DND-41 (cell line): ENCODE measurements at places on chromosomes 4 and X.
A peak's percentile ranks its signal among the peaks of the same experiment; 100 is the strongest.

- no peak overlapping the region for H3K4me3 ChIP-seq
- H3K27me3 ChIP-seq, result peaks cover 18% of the 10 kb centered on the region
- H3K27ac ChIP-seq, result no peak overlapping the region
- no peaks in the 10 kb centered on the region for H3K36me3 ChIP-seq
- no peaks in the 10 kb centered on the region for H3K4me1 ChIP-seq
Observed at GRCh38 chr4:109916027-109916409, 3.3 kb downstream of the EGF start.

DNA sequence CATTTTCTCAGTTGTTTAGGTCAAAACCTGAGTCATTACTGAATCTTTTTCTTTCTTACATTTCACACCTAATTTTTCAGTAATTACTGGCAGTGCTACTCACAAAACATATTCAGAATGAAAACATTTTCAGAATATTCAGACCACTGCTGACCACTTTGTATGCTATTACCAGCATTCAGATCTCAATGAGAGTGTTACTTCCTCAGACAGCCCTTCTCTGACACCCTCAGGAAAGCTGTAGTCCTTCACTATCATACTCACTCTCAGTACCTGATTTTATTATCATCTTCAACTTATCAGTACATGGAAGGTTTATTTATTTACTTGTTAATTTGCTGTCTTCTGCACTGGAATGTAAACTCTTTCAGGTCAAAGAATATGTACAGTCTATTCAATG is 12.3 kb upstream of the ALB start:
- H3K4me1 ChIP-seq, result no peaks in the 10 kb centered on the region
- H3K36me3 ChIP-seq, result no peaks in the 10 kb centered on the region
- DNase-seq, result no peak
- no peak overlapping the region for H3K27ac ChIP-seq

DNA sequence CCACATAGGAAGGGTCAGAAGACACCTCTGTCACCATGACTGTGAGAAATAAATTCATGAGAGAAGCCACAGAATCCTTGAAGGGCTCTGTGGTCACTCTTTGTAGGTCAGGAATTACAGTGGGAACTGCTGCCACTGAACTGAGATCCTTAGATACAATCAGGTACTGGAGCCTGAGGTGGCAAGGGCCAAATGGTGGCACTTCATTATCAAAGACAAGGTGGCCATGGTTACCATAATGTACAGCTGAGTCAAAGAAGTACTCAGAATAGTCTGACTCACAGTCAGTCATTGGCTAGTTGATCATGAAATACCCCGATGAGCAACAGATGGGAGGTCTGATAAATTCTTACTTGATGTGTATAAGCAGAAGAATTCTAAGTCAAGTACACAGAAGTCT is 131.9 kb downstream of the RTL3 start:
- H3K4me3 ChIP-seq, result no peak overlapping the region
- no peak for DNase-seq
- H3K27me3 ChIP-seq, result no peaks in the 10 kb centered on the region
- H3K4me1 ChIP-seq, result peaks cover 7% of the 10 kb centered on the region
- H3K27ac ChIP-seq, result no peak overlapping the region

DNA sequence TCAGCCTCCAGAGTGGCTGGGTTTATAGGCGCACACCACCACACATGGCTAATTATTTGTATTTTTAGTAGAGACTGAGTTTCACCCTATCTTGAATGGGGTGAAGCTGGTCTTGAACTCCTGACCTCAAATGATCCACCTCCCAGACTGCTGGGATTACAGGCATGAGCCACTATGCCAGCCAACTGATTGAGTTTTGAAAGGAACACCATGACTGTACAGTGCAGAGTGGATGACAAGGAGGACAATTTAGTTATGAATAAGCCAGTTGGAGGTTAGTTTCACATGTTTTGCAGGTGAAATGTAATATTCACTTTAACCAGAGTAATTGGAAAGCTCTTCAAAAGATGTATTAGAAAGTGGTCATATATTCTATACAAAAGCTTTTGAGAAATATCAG is 60.8 kb downstream of the PCDH18 start:
- H3K27me3 ChIP-seq, result no peaks in the 10 kb centered on the region
- no peak overlapping the region for H3K4me3 ChIP-seq
- H3K27ac ChIP-seq, result no peak overlapping the region
- no peaks in the 10 kb centered on the region for H3K36me3 ChIP-seq
- DNase-seq, result no peak
- no peaks in the 10 kb centered on the region for H3K4me1 ChIP-seq

DNA sequence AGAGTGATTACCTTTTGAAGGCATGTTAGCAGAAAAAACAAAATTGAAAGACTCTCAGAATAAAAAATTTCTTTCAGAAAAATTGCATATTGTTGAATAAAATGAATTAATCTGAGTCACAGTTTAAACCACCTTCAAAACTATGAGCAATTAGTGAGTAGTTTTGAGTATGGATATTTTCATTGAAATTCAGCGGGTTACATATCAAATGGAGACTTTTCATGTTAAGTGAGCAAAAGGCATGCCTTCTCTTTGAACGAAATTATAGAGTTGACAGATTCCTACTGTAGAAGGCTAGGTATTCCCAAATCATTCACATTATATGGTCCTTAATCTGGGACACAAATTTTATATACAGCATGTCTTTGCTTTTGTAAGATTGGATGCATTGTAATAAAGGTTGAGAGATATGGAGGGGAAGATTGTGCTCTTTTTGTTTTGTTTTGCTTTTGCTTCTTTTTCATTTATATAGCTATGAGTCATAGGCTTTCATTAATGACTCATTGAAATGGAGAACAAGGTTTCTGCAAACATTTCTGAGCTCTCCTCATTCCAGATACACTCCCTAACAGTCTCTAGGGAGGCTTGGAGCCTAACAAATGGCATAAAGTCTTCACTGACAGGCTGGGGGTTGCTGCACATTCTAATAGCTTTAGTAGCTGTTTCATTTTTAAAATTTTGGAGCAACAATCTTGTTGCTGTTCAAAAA is 21.6 kb downstream of the PCDH18 start:
- no peak for DNase-seq
- H3K4me1 ChIP-seq, result no peaks in the 10 kb centered on the region
- H3K27me3 ChIP-seq, result no peaks in the 10 kb centered on the region
- no peak overlapping the region for H3K4me3 ChIP-seq

DNA sequence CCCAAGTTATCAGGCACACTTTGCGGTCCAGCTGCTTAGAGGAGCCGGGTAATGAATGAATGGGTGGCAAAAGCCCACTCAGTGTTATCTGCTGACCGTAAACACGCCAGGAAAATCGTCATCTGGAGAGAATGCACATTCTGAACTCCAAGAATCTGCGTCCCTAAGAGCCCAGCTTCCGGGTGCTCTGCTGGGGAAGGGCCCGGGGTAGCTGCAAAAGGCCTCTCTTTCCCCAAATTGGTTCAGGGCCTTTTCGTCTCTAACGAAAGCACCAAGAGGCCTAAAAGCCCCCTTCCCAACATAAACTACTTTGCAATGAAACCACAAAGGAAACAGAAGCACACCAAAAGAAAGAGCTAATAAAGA is 1.6 kb upstream of the SFRP2 start:
- H3K27me3 ChIP-seq, result no peaks in the 10 kb centered on the region
- no peaks in the 10 kb centered on the region for H3K36me3 ChIP-seq
- H3K4me3 ChIP-seq, result no peak overlapping the region
- no peak for DNase-seq
- no peak overlapping the region for H3K27ac ChIP-seq

- DNase-seq, result peak; percentile 68
- no peaks in the 10 kb centered on the region; the same call in 1 of the 2 replicates for H3K36me3 ChIP-seq
- H3K27ac ChIP-seq, result no peak overlapping the region; the same call in 1 of the 2 replicates
- no peak overlapping the region for H3K4me3 ChIP-seq
Observed at GRCh38 chrX:151393514-151393913, 3.5 kb upstream of the VMA21 start.

DNA sequence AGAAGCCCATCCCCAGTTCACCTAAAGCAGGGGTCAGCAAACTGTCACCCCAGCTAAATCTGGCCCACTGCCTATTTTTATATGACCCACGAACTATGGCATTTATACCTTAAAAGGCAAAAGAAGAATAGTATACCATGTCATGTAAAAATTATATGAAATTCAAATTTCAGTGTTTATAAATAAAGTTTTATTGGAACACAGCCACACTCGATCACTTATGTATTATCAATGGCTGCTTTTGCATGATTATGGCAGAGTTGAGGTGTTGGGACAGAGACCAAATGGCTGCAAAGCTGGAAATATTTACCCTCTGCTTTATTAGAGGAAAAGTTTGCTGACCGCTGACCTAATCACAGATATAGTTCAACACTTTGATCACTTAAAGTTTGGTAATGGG is 59.2 kb upstream of the GATB start:
- H3K4me3 ChIP-seq, result no peak overlapping the region
- no peak overlapping the region for H3K27ac ChIP-seq
- no peaks in the 10 kb centered on the region for H3K4me1 ChIP-seq
- H3K36me3 ChIP-seq, result no peaks in the 10 kb centered on the region
- no peak for DNase-seq
- H3K27me3 ChIP-seq, result no peaks in the 10 kb centered on the region

DNA sequence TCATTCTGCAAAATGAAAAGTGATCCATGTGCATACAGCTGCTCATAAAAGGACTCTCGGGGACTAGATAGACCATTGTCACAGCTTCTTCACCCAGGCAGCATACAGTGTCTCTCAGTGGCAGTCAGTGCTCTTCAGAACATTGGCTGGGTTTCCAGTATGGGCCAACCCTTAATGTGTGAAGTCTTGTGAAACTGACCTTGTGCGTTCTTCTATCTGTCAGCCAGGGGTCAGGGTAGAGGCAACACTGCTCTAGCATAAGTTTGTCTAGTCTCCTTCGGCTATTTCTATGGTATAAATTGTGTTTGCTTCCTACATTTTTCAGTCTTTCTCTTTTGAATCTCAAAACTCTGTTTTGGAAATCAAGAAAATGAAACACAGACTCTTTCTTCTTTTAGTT is 37.0 kb upstream of the SMIM31 start:
- H3K4me1 ChIP-seq, result no peaks in the 10 kb centered on the region
- no peak overlapping the region for H3K27ac ChIP-seq
- DNase-seq, result no peak
- no peak overlapping the region for H3K4me3 ChIP-seq

DNA sequence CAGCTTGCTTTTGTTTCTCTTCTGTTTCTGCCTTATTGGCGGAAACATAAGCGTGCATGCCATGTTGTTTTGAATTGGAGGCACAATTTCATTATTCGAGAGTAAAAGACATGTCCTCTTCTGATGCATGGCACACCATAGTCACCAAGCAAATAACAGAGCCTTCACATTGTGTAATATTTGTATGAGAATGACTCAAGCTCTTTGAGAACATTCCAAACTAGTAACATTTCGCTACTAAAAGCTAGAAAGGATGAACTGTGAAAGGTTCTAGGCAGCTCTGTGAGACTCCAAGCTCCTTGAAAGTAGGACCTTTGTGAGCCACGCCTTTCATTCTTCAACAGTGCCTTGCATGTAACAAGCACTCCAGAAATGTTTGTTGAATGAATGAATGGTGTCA is 9.2 kb upstream of the ANXA3 start:
- H3K27ac ChIP-seq, result no peak overlapping the region
- no peaks in the 10 kb centered on the region for H3K4me1 ChIP-seq
- no peaks in the 10 kb centered on the region for H3K27me3 ChIP-seq
- no peaks in the 10 kb centered on the region for H3K36me3 ChIP-seq

GRCh38 chr4:150038335-150039076 is 39.7 kb upstream of the DCLK2 start:
- no peak for DNase-seq
- no peaks in the 10 kb centered on the region for H3K4me1 ChIP-seq
- H3K4me3 ChIP-seq, result no peak overlapping the region
- H3K27me3 ChIP-seq, result no peaks in the 10 kb centered on the region
- H3K27ac ChIP-seq, result no peak overlapping the region

- no peak overlapping the region for H3K4me3 ChIP-seq
- no peaks in the 10 kb centered on the region for H3K27me3 ChIP-seq
- peaks cover 7% of the 10 kb centered on the region for H3K4me1 ChIP-seq
- no peak overlapping the region for H3K27ac ChIP-seq
- H3K36me3 ChIP-seq, result no peaks in the 10 kb centered on the region
Observed at GRCh38 chrX:112645774-112646173, 34.0 kb downstream of the LHFPL1 start.

DNA sequence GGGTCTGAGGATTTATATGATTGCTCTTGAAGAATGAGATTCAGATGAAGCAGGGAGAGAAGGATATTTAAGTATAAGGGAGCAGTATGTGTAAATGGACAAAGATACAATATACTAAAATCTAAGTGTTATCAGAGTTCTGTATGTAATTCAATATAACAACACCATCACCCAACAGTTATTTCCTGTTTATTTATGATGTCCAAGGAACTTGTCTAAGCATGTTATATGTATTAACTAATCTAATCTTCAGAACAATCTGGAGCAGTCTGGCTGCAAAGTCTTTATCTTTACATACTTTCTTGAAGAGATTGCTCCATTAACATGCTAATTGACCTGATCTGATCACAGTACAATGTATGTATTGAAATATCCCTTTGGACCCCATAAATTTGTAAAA is 203.8 kb upstream of the WDFY3 start:
- no peaks in the 10 kb centered on the region for H3K4me1 ChIP-seq
- no peaks in the 10 kb centered on the region for H3K27me3 ChIP-seq
- H3K4me3 ChIP-seq, result no peak overlapping the region
- DNase-seq, result no peak
- no peaks in the 10 kb centered on the region for H3K36me3 ChIP-seq
- H3K27ac ChIP-seq, result no peak overlapping the region

DNA sequence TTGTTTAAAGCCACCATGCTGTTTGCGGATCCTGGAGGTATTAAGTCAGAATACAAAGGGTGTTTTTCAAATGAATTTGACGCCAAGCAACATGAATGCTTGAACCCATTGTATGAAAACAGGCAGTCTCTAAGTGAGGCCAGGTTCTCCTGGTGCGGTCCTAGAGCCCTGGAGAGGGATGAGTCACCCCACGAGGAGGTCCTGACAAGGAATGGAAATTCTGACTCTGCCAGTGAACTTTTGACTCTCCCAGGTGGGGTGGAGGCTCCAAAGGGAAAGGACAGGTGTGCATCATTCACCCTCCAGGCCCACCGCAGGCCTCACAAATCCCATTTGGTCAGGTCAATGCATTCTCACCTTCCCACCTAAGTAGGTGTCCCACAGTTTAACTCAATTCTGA is 1.5 kb downstream of the TRIM2 start:
- no peak overlapping the region for H3K4me3 ChIP-seq
- H3K36me3 ChIP-seq, result no peaks in the 10 kb centered on the region
- no peaks in the 10 kb centered on the region for H3K27me3 ChIP-seq
- no peak overlapping the region for H3K27ac ChIP-seq

- no peak overlapping the region for H3K27ac ChIP-seq
- DNase-seq, result no peak
- no peaks in the 10 kb centered on the region for H3K36me3 ChIP-seq
- H3K4me3 ChIP-seq, result no peak overlapping the region
- H3K4me1 ChIP-seq, result no peaks in the 10 kb centered on the region
Observed at GRCh38 chr4:24664956-24665355, 80.6 kb upstream of the DHX15 start.

DNA sequence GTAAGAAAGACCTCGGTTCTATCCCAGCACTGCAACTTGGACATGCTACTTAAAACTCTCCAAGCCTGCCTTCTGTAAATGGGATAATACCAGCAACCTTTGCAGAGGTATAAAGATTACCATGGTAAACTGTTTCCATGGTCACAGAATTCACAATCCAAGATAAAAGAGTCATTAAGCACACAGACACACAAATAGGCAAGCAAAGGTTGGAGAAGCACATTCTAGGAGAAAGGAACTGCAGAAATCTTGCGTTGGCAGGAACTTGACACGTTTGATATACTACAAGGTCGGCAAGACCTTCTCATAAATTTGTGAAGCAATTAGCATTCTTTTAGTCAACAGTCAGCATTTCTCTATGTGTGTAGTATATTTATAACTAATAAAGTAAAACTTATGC is 12.3 kb upstream of the CHRNA9 start:
- no peaks in the 10 kb centered on the region for H3K27me3 ChIP-seq
- H3K4me3 ChIP-seq, result no peak overlapping the region
- H3K4me1 ChIP-seq, result peaks cover 3% of the 10 kb centered on the region
